ENCODE measurements at places on chromosomes 7 and 10. TPM values are rescaled to one million over a fixed set of nuclear protein-coding genes. Genes with fewer than 3 reads are reported as not detected.

Gene MICALL2
- total RNA-seq: 40.1 TPM

Gene BCCIP
- total RNA-seq: 39.4 TPM

Gene HOXA13
- not detected for total RNA-seq

Gene SPDYE18
- 0.81 TPM for total RNA-seq

Gene FAM24B
- total RNA-seq: 3.0 TPM

Gene ARID5B
- total RNA-seq: 29.9 TPM

Gene TDRD1
- total RNA-seq: 0.17 TPM

Gene PPP1R9A
- 28.6 TPM for total RNA-seq

Gene TLX1
- total RNA-seq: not detected

Gene AKR1E2
- 12.6 TPM for total RNA-seq

DNA sequence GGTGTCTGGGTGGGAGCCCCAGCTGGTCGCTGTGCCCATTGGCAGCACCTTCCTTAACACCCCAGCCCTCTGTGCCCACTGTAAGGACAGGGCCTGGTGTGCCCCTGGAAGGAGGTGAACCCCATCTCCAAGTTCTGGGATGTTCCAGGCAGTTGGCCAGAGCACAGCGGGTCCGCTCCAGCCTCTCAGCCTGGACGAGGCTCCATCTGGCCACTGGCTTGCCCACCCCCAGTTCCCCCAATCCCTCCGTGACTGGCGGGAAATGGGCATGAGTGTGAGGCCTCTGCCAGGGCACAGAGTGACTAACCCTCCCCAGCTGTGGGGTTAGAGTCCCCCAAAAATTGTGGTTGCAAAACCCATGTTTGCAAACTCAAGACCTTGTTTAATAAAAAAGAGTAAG is 15.6 kb downstream of the GRIFIN start:
- no peaks in the 10 kb centered on the region for H3K4me1 ChIP-seq
- no peaks in the 10 kb centered on the region for H3K27me3 ChIP-seq
- H3K36me3 ChIP-seq: no peaks in the 10 kb centered on the region

DNA sequence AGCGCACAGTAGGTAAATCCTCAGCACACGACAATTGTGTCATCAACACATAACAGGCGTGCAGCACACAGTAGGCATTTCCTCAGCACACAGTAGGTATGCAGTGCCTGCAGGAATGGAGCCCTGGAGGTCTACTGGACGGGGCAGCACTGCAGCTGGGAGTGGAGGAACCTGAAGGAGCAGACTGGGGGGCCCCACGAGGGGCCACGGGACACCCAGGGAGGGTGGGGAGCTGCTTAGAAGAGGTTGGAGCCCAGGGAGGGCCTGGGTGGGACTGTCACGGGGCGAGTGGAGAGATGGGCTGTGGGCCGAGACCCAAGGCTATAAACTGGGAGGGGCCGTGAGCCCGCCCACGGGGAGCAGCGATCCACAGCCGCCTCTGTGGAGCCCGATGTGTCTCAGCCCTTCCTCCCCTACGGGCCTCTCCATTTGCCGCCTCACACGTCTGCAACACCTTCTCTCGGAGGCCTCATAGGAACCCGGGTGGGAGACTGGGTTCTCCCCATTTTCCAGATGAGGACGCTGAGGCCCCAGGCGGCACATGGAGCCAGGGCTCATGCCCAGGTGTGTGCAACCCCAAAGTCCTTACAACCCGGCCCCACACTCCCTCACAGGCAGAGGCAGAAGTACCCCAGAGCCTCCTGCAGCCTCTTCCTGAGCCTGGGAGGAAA is 101.5 kb downstream of the MICALL2 start:
- no peak overlapping the region for H3K4me3 ChIP-seq
- H3K4me1 ChIP-seq: no peaks in the 10 kb centered on the region
- peak; percentile 43 for DNase-seq
- H3K36me3 ChIP-seq: no peaks in the 10 kb centered on the region
- H3K27me3 ChIP-seq: no peaks in the 10 kb centered on the region
- no peak overlapping the region for H3K27ac ChIP-seq

- H3K27me3 ChIP-seq: no peaks in the 10 kb centered on the region
- H3K4me1 ChIP-seq: peaks cover 23% of the 10 kb centered on the region
- no peak overlapping the region for H3K4me3 ChIP-seq
- no peak overlapping the region for H3K27ac ChIP-seq
- H3K36me3 ChIP-seq: no peaks in the 10 kb centered on the region
- no peak for DNase-seq
These were observed 1.6 kb downstream of the DOCK1 start for GRCh38 chr10:126906704-126907422.

- no peaks in the 10 kb centered on the region for H3K36me3 ChIP-seq
- no peak overlapping the region for H3K4me3 ChIP-seq
- no peaks in the 10 kb centered on the region for H3K27me3 ChIP-seq
- no peak for DNase-seq
- no peak overlapping the region for H3K27ac ChIP-seq
- peaks cover 5% of the 10 kb centered on the region for H3K4me1 ChIP-seq
These were observed 51.5 kb downstream of the KAT6B start for GRCh38 chr10:74877898-74878297.

DNA sequence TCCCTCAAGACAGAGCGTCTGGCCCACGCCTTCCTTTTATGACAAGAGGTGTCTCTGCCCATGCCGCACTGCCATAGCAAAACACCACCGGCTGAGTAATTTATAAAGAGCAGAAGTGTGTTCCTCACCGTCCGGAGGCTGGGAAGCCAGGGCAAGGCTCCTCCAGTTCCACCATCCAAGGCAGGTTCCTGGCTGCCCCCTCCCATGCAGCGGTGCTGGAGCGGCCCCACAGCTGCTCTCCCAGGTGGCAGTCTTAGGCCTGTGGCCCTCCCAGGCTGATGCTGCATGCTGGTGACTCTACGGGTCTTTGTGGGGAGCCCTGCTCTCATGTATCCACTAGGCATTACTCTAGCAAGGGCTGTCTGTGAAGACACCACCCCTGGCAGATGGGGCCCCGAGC is 113.1 kb downstream of the TCERG1L start:
- H3K27ac ChIP-seq: no peak overlapping the region
- H3K36me3 ChIP-seq: no peaks in the 10 kb centered on the region
- no peak for DNase-seq
- H3K4me1 ChIP-seq: no peaks in the 10 kb centered on the region
- peaks cover 14% of the 10 kb centered on the region for H3K27me3 ChIP-seq

- peaks cover 13% of the 10 kb centered on the region for H3K4me1 ChIP-seq
- peak overlapping the region; percentile 45 for H3K27ac ChIP-seq
- H3K27me3 ChIP-seq: no peaks in the 10 kb centered on the region
- no peak overlapping the region for H3K4me3 ChIP-seq
These were observed 64.8 kb downstream of the APBB1IP start for GRCh38 chr10:26502986-26503385.

DNA sequence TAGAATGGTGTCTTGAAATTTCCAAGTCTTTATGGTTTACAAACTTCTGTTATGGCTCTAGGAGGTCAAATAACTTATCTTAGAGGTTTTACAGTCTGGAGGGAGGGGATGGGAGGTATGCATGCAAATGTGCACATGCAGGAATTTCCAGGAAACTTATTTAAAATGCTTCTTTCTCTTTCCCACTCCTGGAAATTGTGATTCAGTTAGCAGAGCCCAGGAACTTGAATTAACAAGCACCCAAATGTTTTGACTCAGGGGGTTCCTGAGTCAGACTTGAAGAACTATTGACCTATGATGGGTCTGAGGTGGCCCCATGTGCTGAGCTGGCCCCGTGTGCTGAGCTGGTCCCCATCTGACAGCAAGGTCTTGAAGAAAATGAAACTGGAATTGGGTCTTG is 669.4 kb downstream of the INHBA start:
- no peaks in the 10 kb centered on the region for H3K27me3 ChIP-seq
- no peak for DNase-seq
- H3K4me3 ChIP-seq: no peak overlapping the region
- H3K36me3 ChIP-seq: no peaks in the 10 kb centered on the region
- H3K4me1 ChIP-seq: no peaks in the 10 kb centered on the region

DNA sequence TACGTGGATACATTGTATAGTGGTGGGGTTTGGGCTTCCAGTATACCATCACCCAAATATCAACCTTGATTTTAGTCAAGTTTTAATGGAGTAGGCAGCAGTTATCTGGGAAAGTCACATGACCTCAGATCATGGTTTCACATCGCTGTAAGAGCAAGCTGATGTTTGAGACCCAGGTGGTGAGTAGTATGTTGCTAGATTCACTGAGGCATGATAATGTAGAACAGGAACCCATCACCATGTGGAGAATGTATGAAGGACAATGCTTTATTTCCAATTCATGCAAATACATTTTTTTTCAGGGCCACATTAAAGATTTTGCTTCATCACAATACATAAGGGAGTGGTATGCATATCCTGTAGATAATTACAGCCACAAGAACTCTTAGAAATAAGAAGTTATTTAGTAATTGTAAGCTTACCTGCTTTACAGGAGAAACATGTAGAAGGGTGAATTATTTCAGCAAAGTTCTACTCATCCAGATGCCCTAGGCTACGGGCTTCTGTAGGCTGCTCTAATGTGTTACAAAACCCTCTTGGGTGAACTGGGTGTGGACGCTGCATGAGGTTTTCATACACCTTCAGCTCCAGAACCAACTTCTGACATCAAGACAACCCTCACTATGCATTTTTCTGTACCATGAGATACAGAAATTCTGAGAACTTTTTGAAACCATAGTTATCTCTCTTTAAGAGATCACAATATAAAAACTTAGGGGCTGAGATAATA is 27.6 kb upstream of the LAMB4 start:
- no peak for DNase-seq
- no peaks in the 10 kb centered on the region for H3K4me1 ChIP-seq
- no peaks in the 10 kb centered on the region for H3K27me3 ChIP-seq
- no peaks in the 10 kb centered on the region for H3K36me3 ChIP-seq

DNA sequence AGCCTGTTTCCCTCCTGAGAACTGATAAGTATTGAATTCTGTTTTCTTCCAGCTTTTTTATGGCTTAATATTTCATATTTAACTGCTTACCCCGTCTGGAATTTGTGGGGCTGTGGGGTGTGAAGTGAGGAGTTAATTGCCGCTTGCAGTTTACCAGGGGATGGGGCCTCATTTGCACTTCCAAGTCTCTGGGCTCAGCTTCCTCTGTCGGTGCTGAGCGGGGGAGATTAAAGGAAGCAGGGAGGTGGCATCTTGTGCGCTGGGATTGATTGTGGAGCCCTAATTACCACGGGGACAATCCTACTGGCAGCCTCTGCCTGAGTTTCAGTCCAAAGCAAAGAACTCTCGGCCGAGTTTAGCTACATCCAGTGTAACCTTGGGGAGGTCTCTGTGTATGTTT is 33.4 kb downstream of the ELFN1 start:
- no peaks in the 10 kb centered on the region for H3K36me3 ChIP-seq
- H3K27ac ChIP-seq: no peak overlapping the region
- no peaks in the 10 kb centered on the region for H3K4me1 ChIP-seq
- no peak overlapping the region for H3K4me3 ChIP-seq
- peaks cover 43% of the 10 kb centered on the region for H3K27me3 ChIP-seq
- DNase-seq: peak; percentile 9

GRCh38 chr10:107011105-107011504 is 153.4 kb downstream of the SORCS1 start:
- H3K36me3 ChIP-seq: no peaks in the 10 kb centered on the region
- H3K4me3 ChIP-seq: no peak overlapping the region
- no peaks in the 10 kb centered on the region for H3K4me1 ChIP-seq
- no peak overlapping the region for H3K27ac ChIP-seq
- DNase-seq: no peak
- H3K27me3 ChIP-seq: no peaks in the 10 kb centered on the region

DNA sequence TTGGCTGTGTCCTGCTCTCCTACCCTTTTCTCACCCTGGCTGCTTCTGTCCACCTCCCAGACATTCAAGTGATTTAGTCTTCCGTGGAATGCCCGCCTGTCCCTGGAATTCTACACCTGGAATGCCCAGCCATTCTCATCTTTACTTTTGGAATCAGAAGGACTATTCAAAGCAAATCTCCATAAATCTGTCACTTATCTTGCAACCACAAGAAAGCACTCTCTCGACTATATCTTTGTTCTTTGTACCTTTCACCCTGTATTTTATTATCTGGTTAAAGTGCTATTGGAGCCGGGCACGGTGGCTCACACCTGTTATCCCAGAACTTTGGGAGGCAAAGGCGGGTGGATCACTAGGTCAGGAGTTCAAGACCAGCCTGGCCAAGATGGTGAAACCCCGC is 79.3 kb upstream of the KMT2E start:
- no peak overlapping the region for H3K27ac ChIP-seq
- peaks cover 10% of the 10 kb centered on the region for H3K4me1 ChIP-seq
- H3K27me3 ChIP-seq: no peaks in the 10 kb centered on the region
- H3K4me3 ChIP-seq: no peak overlapping the region
- no peak for DNase-seq

GRCh38 chr10:86023336-86023735 is 343.3 kb downstream of the GRID1 start:
- H3K4me3 ChIP-seq: no peak overlapping the region
- H3K4me1 ChIP-seq: no peaks in the 10 kb centered on the region
- H3K27ac ChIP-seq: no peak overlapping the region
- H3K36me3 ChIP-seq: no peaks in the 10 kb centered on the region

GRCh38 chr10:89942217-89942616 is 240.8 kb downstream of the KIF20B start:
- no peaks in the 10 kb centered on the region for H3K4me1 ChIP-seq
- no peak for DNase-seq
- H3K27me3 ChIP-seq: no peaks in the 10 kb centered on the region

GRCh38 chr7:48301201-48301600 is 129.9 kb downstream of the ABCA13 start:
- H3K4me3 ChIP-seq: no peak overlapping the region
- H3K36me3 ChIP-seq: peaks cover 32% of the 10 kb centered on the region
- H3K27ac ChIP-seq: no peak overlapping the region
- H3K4me1 ChIP-seq: no peaks in the 10 kb centered on the region
- no peak for DNase-seq
- H3K27me3 ChIP-seq: no peaks in the 10 kb centered on the region
